ENCODE measurements at places on chromosomes 11 and 22. TPM values are rescaled to one million over a fixed set of nuclear protein-coding genes. Genes with fewer than 3 reads are reported as not detected.

Gene BDNF
- 8.3 TPM for total RNA-seq

Gene MS4A6A
- total RNA-seq: not detected

Gene C11orf16
- not detected for total RNA-seq

Gene BIRC3
- 85.6 TPM for total RNA-seq

- DNase-seq: no peak
Observed at GRCh38 chr11:100557830-100558611, 129.1 kb upstream of the ARHGAP42 start.

DNA sequence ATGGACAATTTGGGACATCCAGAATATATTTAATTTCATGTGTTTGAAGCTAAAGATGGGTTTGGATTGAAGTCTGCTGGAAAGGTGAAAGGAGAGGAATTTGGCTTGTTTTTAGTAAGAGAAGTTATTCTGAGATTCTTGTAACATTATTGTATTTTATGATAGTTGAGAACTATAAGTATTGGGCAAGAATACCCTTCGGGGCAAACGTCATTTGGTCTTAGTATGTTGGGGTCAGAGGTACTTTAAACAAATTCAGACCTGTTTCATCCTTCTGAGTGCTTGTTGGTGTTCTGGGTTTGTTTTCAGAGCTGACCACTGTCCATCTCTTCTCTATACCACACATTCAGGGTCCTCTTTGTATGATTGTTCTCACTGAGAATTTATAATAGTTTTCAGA, 19.5 kb downstream of the PANX1 start:
- no peak for DNase-seq

DNA sequence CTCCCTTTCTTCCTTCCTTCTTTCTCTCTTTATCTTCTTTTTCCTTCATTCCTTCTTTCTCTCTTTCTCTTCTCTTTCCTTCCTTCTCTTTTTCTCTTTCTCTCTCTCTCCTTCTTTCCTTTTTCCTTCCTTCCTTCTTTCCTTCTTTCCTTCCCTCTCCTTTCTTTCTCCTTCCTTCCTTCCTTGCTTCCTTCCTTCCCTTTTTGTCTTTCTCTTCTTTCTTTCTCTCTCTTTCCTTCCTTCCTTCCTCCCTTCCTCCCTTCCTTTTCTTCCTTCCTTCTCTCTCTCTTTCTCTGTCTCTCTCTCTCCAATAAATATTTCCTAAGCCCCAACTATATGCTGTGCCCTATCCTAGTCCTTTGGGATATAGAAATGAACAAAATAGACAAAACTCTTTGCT, 60.5 kb downstream of the CACNG2 start:
- no peak for DNase-seq

GRCh38 chr11:93653080-93653479, 8.4 kb upstream of the CEP295 start:
- no peak for DNase-seq

Measured in Calu3 (cell line).